ENCODE measurements at places on chromosomes 5 and 9.

DNA sequence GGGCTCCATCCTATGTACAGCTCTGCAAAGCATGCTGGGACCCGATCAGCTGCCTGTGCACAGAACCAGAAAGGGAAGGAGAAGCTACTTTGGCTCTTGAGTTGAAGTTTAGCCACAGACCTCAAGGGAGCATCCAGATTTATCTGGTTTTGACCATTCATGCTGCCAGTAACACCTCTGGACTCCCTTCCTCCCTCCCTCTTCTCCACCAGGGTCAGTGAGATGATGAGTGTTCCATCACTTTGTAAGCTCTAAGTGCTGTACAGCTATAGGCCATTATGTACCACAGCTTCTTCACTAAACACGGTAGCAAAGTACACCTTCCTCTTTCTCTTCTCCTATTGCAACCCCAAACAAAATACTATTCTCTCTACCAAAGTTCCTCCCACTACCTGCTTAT is 77.9 kb downstream of the GLIS3 start:
- no peak for DNase-seq

DNA sequence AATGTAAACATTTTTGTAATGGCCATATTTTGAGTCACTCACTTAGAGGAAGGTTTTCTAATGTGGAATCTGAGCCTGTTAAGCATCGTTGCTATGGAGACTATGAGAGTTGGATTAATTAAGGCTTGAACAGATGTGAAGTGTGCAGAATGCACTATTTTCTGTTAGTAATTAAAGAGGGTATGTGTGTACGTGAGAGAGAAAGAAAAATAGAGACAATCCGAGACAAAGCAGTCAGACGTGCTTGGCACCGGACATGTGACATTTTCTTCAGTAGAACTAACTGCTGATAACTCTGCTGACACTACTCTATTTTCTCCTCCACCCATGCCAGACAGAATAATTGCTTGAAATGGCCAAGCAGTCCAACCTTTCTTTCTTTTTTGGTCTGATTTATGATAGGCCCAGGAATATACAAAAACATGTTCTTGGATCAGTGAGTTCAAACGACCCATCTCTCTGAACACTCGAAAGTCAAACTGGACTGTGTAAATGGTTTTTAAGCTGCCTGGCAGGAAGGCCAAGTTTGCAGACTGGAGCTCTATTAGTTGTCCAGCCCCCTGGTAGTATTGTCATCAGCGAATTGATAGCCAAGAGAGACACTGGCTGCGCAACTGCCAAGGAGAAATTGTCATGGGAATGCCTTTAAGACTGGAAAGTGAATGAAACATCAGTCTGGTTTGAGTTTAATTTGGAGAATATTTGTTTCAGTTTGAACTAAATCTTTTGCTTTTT is 322.1 kb downstream of the ARHGEF28 start:
- DNase-seq: no peak

- no peak for DNase-seq
Observed at GRCh38 chr5:1686016-1686802, 113.4 kb downstream of the MRPL36 start.

DNA sequence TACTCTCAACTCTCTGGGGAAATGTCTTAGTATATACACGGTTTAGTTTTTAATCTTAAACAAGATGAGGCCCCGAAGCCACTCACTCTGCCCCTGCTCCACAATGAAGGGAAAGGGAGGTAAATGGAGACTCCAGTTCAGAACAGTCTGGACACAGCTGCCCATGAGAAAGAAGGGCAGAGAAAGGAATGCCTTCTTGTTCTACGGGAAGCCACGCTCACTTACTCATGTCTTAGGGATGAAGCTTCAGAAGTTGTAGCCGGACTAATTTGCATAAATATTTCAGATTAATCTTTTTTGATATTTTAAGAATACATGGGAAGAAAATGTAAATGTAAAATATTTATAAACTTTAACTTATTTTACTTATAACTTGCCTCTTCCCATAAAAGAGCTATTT is 94.0 kb downstream of the COL23A1 start:
- no peak for DNase-seq

DNA sequence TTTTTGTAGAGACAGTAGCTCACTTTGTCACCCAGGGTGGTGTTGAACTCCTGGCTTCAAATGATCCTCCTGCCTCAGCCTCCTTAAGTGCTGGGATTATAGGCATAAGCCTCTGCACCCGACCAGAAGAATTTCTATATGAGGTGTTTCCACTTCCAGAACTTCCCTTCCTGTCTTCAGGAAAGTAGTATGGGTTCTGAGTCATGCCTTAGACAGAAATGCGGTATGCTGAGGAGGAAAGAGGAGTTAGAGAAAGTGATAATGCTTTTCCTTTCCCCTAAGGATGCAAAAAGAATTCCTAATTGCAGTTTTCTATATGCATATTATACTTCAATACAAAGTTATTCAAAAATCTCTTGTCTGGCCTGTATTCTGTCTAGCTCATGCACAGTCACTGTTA is 16.4 kb upstream of the ADAMTSL1 start:
- DNase-seq: no peak

- no peak for DNase-seq
Observed at GRCh38 chr5:82106207-82106606, 134.4 kb downstream of the ATG10 start.

DNA sequence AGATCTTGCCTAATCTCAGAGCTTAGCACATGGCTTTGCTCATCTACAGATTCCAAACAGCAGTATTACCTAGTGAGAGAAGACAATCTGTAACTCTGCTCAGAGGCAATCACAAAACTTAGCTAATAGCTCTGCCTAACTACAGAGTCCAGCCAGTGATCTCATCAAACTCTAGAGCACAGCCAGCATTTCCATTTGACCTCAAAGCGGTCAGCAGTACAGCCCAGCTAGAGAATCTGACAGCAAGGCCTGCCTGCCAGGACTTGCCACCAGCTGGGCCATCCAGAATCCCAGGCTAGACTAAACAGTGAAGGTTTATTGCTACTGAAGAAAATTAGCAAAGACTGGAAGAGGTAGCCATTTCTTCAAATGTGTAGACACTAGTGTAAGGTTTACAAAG is 217.9 kb upstream of the VLDLR start:
- DNase-seq: no peak

DNA sequence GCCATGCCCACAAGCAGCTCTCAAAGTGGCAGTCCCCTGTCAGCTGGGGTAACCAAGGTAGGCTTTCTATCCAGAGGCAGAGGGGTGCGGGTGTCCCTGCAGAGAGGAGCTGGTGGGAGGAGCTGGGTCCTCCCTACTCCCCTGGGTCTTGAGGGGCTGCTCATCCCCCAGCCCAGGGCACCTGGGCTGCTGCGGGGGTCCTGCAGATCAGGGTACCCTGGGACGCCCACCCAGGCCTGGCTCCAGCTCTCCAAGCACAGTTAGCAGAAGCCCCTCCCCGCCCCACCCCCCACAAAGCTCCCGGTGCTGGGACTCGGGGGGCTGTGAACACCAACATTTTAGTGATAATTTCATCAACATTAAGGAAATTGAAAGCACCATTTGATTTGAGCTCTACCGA is 29.8 kb downstream of the VAV2 start:
- no peak for DNase-seq

DNA sequence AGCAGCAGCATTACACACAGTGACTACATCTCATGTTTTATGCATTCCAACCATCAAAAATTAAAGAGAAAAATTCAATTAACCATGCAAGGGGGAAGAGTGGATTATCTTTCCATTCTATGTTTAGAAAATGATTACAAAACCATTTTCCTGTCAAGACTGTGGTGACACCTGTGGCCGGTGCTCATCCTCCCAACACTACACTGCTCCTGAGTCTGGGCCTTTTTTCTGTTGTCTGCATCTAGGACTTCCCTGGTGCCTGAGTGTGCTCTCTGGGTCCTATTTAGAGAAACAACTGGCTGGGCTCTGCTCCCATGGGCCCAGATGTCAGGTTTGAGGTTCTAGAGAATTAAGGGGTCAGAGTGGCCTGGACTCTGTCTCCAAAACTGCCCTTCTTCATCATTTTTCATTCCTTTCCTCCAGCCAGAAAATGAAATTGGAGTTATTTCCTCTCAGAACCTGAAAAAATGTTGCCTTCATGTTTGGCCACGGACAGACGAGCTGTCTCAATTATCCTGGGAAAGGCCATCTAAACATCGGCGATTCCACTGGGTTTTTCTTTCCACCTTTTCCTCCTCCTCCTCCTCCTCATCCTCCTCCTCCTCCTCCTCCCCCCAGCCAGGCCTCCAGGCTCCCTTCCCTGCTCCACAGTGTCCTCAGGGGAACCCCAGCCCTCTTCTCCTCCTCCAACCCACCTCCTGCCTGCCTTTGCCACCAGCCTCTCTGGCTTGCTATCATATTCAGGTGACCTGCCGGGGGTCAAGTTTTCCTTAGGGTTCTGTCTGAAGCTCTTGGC is 11.4 kb upstream of the ARSI start:
- no peak for DNase-seq

- DNase-seq: no peak
Observed at GRCh38 chr9:137387114-137387890, 35.7 kb downstream of the EXD3 start.

DNA sequence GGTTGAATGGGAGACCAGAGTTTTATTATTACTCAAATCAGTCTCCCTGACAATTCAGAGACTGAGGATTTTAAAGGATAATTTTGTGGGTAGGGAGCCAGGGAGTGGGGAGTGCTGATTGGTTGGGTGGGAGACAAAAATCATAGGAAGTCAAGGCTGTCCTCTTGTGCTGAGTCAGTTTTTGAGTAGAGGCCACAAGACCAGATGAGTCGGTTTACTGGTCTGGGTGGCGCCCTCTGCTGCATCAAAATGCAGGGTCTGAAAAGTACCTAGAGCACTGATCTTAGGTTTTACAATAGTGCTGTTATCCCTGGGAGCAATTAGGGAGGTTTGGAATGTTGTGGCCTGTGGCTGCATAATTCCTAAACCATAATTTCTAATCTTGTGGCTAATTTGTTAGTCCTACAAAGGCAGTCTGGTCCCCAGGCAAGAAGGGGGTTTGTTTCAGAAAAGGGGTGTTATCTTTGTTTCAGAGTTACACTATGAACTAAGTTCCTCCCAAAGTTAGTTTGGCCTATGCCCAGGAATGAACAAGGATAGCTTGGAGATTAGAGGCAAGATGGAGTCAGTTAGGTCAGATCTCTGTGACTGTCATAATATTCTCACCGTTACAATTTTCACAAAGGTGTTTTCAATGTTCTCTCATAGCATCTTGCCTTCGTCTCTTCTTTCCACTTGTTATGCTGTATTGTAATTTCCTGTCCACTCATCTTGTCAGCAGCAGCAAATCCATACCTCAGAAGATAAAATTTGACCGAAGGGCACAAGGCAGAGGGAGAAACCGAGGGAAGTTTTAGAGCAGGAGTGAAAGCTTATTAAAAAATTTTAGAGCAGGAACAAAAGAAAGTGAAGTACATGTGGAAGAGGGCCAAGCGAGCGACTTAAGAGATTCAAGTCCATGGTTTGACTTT is 59.2 kb upstream of the CLINT1 start:
- DNase-seq: no peak

- DNase-seq: no peak
Observed at GRCh38 chr5:55306641-55307382, 682 bp downstream of the DHX29 start.

DNA sequence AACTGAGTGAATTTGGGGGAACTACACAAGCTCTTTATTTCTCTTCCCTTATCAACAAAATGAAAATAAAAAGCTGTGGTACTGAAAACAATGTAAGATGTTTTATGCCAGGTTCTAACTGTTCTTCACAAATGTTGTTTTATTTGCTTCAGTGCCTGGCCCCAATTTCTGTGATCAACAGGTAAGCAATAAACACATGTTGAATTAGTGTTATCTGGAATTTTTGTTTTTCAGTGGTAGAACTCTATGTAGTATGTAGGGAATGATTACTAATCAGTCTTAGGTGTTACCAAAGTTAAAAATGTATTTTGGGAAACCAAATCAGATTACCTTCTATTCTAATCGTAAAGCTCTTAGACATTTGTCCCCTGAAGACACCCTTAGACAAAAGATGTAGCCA is 7.5 kb upstream of the DPYSL3 start:
- no peak for DNase-seq

DNA sequence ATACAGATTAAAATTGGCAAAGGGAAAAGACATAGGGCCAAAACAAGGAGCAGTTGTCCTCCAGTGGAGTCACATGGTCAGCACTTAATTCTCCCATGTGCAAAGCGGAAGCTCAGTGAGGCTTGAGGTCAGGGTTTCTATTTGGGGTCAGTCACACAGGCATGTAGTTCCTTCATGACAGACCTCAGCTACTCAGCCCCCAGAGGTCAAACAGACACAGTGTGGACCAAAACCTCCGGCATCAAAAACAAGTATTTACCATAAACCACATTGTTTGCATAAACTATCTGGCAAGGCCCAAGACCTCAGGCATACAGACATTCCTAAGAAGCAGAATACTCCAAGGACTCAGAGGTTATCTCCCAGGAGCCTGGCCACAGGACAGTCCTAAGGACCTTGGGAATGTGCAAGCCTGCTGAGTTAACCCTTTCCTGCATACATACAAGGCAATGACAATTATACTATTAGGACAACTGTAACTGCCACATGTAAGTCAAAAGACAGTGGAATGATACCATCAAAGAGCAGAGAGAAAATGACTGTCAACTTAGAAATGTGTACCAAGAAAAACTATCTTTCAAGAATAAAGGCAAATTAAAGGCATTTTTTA is 28.7 kb upstream of the FNIP1 start:
- DNase-seq: no peak

GRCh38 chr5:108303611-108304010 is 78.3 kb downstream of the FBXL17 start:
- DNase-seq: no peak

DNA sequence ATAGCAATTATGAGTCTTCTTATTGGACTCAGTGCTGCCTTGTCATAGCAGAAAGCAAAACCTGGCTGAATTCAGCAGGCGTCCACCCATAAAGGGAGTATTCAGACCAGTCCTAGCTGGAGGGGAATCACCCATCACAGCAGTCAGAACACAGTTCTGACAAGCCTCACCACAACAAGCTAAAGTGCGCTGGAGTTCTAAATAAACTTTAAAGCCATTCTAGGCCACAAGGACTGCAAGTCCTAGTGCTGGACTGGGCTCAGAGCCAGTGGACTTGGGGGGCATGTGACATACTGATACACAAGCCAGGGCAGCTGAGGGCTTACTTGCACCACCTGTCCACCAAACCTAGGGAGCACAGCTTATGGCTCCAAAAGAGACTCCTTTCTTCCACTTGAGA is 115.3 kb upstream of the PCSK5 start:
- no peak for DNase-seq

- no peak for DNase-seq
Observed at GRCh38 chr5:1515921-1516571, 7.7 kb downstream of the LPCAT1 start.

DNA sequence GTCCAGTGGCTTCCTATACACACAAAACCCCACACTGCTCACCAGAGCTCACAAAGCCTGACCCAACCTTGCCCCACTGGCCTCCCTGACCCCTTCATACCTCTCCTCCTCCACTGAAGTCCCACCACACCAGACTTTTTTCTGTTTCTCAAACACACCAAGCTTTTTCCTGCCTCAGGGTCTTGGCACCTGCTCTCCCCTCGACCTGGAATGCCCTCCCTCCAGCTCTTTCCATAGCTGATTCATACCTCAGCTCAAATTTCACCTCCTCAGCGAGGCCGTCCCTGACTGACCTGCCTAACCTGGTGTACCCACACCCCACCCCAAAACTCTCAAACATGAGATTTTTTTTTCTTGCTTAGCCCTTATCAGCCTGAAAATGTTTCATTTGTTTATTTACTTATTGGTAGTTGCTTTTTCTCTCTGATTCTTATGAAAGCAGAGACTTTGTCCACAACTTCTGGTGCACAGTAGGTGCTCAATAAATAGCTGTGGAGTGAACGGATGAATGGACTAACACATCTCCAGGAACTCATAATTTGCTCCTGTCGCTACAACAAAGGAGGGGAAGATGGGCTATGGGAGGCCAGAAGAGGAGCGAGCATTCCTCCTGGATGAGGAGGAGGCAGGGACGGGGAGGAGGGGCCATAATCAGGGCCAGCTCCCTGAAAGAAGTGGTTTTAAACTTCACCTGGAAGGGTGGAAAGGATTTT is 84.3 kb downstream of the SH3TC2 start:
- no peak for DNase-seq

Measured in caudate nucleus (tissue), 63 donors.